ENCODE measurements at places on chromosomes 12 and 14.

DNA sequence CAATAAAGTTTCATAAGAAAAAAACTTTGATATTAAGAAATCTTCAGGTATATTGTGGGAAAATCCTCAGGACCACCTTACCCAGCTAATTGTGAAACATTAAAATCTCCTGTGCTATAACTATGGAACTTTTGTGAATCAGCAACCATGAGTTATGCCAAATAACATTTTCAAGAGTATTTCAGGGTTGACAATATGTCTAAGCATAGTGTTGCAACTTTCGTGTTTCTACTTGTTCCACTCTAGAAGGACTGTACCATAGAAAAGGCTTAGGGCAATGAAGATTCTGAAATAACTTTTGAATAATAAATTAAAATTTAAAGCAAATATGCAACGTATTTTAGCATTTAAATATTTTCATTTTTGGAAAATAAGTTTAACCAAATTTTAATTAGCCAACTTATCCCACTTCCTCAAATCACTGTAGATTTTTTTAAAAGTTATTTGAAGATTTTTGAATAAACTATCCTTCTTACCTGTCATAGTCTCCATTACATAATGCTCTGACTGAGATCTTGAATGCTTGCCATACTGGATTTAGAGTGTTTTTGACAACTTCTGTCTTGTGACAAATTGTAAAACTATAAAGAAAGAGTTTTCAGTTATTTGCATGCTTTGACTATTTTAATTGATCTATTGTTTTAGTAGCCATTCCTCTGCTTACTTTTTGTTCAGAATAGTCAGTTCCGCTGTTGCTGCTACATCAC lies 143.6 kb downstream of the CPNE8 start:
- H3K4me1 ChIP-seq = no peaks in the 10 kb centered on the region
- H3K27ac ChIP-seq = no peak overlapping the region
- no peaks in the 10 kb centered on the region for H3K27me3 ChIP-seq

GRCh38 chr14:70624972-70625371 lies 16.7 kb upstream of the TTC9 start:
- no peaks in the 10 kb centered on the region for H3K4me1 ChIP-seq
- H3K27ac ChIP-seq = no peak overlapping the region
- no peak for DNase-seq
- H3K4me3 ChIP-seq = no peak overlapping the region
- H3K27me3 ChIP-seq = peaks cover 4% of the 10 kb centered on the region
- peaks cover 5% of the 10 kb centered on the region for H3K36me3 ChIP-seq

- peaks cover 36% of the 10 kb centered on the region for H3K36me3 ChIP-seq
- no peak overlapping the region for H3K4me3 ChIP-seq
- H3K4me1 ChIP-seq = peaks cover 56% of the 10 kb centered on the region
- H3K27ac ChIP-seq = peak overlapping the region; percentile 55
- no peaks in the 10 kb centered on the region for H3K27me3 ChIP-seq
Measured at GRCh38 chr12:121535150-121536053, 45.4 kb downstream of the KDM2B start.

DNA sequence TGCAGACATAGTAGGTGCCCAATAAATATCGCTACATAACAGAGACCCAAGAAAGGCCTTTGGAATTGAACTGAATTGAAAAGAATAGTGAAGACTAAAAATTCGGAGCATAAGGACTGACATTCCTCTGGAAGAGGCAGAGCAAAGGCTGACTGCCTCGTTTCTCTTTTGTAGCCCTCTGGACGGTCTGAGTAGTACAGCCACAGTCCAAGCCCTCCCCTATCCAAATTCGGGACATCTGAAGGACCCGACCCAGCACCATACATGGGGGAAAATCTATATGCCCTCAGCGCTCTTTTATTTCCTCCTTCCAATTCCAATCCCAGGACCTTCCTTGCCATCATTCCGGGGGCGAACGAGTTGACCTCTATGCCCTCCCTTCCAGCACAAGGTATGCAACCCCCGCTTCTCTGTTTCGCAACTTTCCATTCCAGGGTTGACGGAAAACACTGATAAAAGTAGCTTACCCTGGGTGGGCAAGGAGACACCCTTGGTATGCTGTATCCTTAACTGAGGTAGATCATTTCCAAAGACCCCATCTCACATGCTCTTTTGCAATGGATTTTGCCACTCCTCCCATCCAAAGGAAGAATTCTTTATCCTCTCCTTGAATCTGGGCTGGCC lies 127.4 kb upstream of the MAP1LC3B2 start:
- no peak overlapping the region for H3K27ac ChIP-seq
- DNase-seq = no peak
- H3K36me3 ChIP-seq = no peaks in the 10 kb centered on the region
- peaks cover 2% of the 10 kb centered on the region for H3K27me3 ChIP-seq
- no peak overlapping the region for H3K4me3 ChIP-seq
- H3K4me1 ChIP-seq = peaks cover 3% of the 10 kb centered on the region

DNA sequence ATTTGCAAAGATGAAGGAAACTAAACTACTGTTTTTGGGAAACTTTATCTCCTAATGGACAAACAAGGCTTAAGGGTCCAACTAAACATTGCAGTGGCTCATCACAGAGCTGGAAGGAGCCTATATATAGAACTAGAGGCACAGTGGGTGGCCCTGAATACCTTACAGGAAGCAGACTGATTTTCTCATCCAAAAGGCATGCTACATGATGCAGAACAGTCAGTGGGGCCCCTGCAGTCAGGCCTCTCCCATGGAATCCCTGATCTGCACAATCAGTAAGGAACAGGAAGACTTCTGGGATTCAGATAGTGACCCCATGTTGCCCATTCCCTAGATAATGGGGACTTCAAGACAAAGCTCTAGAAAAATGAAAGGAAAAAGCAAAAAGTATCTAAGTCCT lies 1.9 kb upstream of the LLPH start:
- no peak overlapping the region for H3K27ac ChIP-seq
- no peaks in the 10 kb centered on the region for H3K27me3 ChIP-seq
- H3K36me3 ChIP-seq = peaks cover 43% of the 10 kb centered on the region
- peaks cover 44% of the 10 kb centered on the region for H3K4me1 ChIP-seq
- DNase-seq = no peak
- H3K4me3 ChIP-seq = peak overlapping the region; percentile 27

DNA sequence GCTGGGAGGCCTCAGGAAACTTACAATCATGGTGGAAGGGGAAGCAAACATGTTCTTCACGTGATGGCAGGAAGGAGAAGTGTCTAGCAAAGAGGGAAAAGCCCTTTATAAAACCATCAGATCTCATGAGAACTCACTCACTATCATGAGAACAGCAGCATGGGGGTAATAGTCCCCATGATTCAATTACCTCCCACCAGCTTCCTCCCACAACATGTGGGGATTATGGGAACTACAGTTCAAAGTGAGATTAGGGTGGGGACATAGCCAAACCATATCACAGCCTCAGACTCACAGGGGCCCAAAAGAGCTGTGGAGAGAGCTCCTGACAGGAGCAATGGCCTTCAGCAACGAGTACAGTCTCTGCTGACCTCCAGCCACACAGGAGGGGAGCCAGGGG lies 151.4 kb downstream of the GXYLT1 start:
- no peaks in the 10 kb centered on the region for H3K4me1 ChIP-seq
- H3K4me3 ChIP-seq = no peak overlapping the region
- DNase-seq = no peak
- H3K27me3 ChIP-seq = peaks cover 8% of the 10 kb centered on the region

DNA sequence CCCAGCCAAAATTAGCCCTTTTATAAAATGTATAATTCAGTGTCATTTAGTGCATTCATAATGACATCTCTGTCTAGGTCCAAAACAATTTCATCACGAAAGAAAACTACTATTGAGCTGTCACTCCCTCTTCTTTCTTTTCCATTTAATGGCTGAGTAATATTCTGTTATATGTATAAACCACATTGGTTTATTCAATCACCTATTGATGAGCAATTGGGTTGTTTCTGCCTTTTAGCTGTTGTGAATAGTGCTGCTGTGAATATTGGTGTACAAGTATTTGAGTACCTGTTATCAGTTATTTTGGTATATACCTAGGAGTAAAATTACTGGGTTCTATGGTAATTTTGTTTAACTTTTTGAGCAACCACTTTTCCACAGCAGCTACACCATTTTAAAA lies 7.2 kb downstream of the DNM1L start:
- H3K27ac ChIP-seq = no peak overlapping the region
- peaks cover 16% of the 10 kb centered on the region for H3K4me1 ChIP-seq
- peaks cover 32% of the 10 kb centered on the region for H3K36me3 ChIP-seq
- H3K27me3 ChIP-seq = no peaks in the 10 kb centered on the region
- H3K4me3 ChIP-seq = no peak overlapping the region

GRCh38 chr12:28539691-28540323 lies 349.6 kb downstream of the CCDC91 start:
- H3K4me1 ChIP-seq = peaks cover 16% of the 10 kb centered on the region
- no peak for DNase-seq
- H3K27ac ChIP-seq = no peak overlapping the region
- no peaks in the 10 kb centered on the region for H3K27me3 ChIP-seq
- H3K36me3 ChIP-seq = peaks cover 6% of the 10 kb centered on the region
- no peak overlapping the region for H3K4me3 ChIP-seq

GRCh38 chr12:94297096-94297699 lies 148.8 kb downstream of the PLXNC1 start:
- H3K27ac ChIP-seq = no peak overlapping the region
- peaks cover 4% of the 10 kb centered on the region for H3K4me1 ChIP-seq
- H3K4me3 ChIP-seq = no peak overlapping the region
- peaks cover 69% of the 10 kb centered on the region for H3K36me3 ChIP-seq
- no peaks in the 10 kb centered on the region for H3K27me3 ChIP-seq

DNA sequence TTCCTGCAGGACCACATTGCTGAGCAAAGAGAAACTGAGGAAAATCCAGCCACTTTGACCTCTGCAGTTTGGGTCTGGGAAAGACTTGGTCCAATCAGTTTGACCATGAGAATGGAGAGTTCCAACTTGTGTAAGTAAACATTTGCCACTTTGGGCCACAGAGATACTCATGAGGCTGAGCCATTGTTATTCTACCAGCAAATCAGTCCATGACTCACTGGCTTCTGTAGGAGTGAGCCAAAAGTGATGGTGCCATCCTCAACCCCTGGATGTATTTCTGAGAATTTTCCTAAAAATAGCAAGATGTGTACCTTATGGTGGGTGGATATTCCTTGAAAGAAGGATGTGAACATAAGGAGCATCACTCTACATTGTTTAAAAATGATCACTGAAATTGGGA lies 192.9 kb upstream of the OR4E1 start:
- peaks cover 28% of the 10 kb centered on the region for H3K4me1 ChIP-seq
- H3K27me3 ChIP-seq = peaks cover 4% of the 10 kb centered on the region
- H3K27ac ChIP-seq = peak overlapping the region; percentile 9
- DNase-seq = no peak
- H3K36me3 ChIP-seq = no peaks in the 10 kb centered on the region

DNA sequence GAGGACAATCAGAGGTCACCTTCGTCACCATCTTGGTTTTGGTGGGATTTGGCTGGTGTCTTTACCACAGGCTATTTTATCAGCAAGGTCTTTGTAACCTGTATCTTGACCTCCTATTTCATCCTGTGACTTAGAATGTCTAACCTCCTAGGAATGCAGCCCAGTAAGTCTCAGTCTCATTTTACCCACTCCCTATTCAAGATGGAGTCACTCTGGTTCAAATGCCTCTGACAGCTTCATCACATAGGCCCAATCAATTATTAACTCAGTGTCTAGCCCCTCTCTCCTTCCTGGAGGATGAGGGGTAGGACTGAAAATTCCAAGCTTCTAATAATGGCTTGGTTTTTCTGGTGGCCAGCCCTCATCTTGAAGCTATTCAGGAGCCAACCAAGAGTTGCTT lies 111.4 kb upstream of the NAP1L1 start:
- H3K4me3 ChIP-seq = no peak overlapping the region
- DNase-seq = no peak
- no peak overlapping the region for H3K27ac ChIP-seq
- H3K4me1 ChIP-seq = peaks cover 5% of the 10 kb centered on the region
- no peaks in the 10 kb centered on the region for H3K36me3 ChIP-seq

DNA sequence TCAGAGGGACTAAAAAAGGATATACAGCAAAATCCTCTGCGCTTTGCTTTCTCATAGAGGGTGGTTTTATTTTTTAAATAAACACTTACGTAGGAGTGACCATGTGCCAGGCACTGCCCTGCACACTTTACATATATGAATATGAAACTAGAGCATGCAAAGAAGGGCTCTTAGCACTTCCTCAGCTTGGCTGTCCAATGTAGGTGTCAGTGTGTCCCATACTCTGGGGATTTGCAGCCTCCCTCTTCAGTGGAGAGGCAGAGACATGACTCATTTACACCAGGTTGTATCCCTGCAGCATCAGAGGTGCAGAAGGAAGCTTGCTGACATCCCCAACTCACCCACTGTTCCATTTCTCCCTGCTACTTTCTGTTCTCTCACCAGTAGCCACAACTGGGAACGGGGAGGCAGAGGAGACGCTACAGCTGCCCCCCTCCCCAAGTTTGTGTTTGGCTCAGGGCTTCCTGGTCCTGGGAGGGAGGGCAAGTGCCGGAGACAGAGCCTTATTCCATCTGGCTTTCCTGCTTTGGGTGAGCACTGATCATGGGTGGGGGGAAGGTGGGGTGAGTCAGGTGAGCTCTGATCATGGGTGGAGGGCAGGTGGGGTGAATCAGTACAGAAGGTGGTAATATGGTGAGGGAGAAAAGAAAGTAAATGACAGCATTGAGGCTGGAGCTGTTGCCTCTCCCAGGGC lies 4.9 kb upstream of the KRT5 start:
- H3K27me3 ChIP-seq = no peaks in the 10 kb centered on the region
- H3K4me3 ChIP-seq = no peak overlapping the region
- DNase-seq = no peak

- no peaks in the 10 kb centered on the region for H3K4me1 ChIP-seq
- no peak overlapping the region for H3K4me3 ChIP-seq
- DNase-seq = no peak
- H3K36me3 ChIP-seq = no peaks in the 10 kb centered on the region
- no peaks in the 10 kb centered on the region for H3K27me3 ChIP-seq
- no peak overlapping the region for H3K27ac ChIP-seq
Measured at GRCh38 chr14:83757916-83758315, 1772.0 kb upstream of the FLRT2 start.

DNA sequence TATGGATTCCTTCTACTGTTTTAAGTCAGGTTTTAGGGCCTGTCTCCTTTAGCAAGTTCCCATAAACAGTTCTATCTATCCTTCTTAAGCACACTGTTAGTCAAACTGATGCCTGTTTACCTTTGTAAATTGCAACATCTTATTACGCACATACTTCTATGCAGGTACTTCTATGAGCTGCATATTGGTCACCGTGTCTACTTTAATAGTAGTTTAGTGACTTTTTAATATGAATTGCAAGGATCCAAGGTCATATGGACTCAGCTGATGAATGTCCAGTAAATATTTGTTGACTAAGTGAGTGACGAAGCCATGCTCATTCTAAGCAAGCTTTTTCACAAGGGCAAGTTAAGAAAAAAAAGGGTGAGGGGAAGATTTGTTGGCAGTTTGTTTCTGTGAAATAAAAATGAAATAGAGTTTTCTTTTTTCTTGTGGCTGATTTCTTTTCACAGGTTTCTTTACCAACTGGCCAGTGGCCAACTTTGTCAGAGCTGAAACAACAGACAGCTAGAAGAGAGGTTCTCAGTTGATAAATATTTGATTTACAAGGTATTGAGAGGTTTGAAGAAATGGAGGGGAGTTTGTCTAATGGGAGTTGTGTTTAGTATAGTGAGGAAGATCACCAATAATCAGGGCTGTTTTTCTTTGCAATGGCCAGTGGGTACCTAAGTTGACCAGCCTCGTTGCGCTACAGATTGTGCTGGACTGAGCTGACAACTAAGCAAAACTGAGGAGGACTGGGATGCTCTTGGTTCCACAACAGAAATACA lies 141.1 kb downstream of the SLC15A5 start:
- no peaks in the 10 kb centered on the region for H3K36me3 ChIP-seq
- no peak overlapping the region for H3K27ac ChIP-seq
- H3K27me3 ChIP-seq = no peaks in the 10 kb centered on the region
- H3K4me1 ChIP-seq = no peaks in the 10 kb centered on the region
- DNase-seq = no peak
- no peak overlapping the region for H3K4me3 ChIP-seq

Measured in activated CD4-positive, alpha-beta T cell treated with anti-CD3 and anti-CD28 coated beads, Interleukin-2, amount 10 ng/mL, durations not matched to agents 7 days and 5 days (primary cell).